ENCODE measurements at places on chromosomes 3 and 15.

DNA sequence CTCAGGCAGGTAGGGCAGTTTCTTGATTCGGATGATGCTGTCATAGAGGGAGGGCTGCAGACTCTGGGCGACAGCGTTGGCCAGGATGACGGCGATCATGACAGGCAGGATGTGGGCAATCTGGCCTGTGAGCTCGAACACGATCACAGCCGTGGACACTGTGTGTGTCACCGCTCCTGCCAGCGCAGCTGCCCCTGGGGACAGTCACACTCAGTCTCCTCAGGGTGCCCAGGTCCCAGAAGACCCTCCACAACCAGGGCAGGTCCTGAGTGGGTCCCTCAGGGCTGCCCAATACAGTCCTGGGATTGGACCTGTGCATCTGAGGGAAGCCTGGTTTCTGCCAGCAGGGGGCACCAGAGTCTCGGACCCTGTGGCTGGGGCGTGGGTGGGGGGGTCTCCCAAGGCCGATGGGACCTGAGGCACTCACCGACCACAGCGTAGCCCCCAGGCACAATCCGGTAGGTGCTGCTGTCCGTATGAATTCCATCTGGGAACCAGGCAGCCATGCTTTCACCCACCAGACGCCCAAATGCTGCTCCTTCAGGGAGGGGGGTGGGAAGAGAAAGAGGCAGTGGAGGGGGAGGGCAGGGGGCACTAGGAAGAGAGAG lies 7.2 kb downstream of the CLCN2 start:
- DNase-seq, result no peak

GRCh38 chr15:54605043-54605442 lies 591.7 kb downstream of the RSL24D1 start:
- DNase-seq, result no peak

GRCh38 chr15:61834076-61834697 lies 226.1 kb downstream of the VPS13C start:
- DNase-seq, result peak; percentile 65

- DNase-seq, result no peak
These were observed 46.1 kb downstream of the SMAD6 start for GRCh38 chr15:66747886-66748707.

GRCh38 chr3:65534805-65535204 lies 503.9 kb downstream of the MAGI1 start:
- no peak for DNase-seq

DNA sequence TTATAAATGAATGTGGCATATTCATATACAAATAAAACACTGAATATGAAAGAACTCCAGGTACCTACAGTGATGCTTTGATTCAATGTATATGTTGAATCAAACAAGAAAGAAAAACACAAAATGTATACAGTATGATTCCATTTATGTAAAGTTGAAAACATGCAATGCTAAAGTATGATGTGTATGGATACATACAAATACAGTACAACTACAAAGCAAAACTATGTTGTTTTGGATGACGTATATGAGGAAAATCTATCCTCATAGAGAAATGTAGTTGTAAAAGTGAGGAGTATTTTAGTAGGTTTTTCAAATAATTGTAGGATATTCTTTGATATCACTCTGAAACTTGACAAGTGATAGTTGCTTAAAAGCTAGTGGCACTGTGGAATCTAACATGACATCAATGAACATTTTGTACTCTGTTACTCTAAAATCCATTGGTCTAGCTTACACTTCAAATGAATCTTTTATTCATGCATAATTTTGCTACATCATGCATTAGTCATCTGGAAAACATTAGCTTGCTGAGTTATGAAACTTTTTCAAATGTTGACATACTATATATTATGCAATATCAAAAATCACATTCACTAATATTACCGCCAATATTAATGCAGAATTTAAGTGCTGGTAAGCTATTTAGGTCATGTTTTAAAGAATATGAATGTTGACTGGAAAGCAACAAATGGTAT lies 278.1 kb upstream of the CHRNA7 start:
- no peak for DNase-seq

GRCh38 chr15:79853492-79854328 lies 43.1 kb downstream of the MTHFS start:
- DNase-seq, result peak; percentile 84

GRCh38 chr15:92413510-92413909 lies 19.8 kb downstream of the ST8SIA2 start:
- DNase-seq, result no peak

- DNase-seq, result no peak
These were observed 334.4 kb upstream of the CTNNB1 start for GRCh38 chr3:40864915-40865314.

DNA sequence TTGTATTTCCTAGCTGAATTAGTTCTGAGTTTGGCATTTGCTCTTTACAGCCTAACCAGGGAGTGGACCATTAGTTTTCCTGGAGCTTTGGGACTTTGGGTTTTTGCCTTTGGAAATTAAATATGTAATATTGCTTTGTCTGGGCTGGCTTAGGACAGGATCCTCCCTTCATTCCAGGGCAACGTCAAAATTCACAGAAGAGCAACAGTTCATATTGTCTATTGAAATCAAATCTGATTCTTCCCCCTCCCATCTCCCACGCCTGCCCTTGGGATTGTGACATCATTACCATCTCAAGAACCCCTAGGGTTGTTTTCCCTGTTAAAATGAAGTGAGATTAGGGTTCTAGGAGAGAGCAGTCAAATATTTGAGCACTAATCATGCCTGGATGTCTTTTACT lies 194.1 kb downstream of the ROBO2 start:
- no peak for DNase-seq

DNA sequence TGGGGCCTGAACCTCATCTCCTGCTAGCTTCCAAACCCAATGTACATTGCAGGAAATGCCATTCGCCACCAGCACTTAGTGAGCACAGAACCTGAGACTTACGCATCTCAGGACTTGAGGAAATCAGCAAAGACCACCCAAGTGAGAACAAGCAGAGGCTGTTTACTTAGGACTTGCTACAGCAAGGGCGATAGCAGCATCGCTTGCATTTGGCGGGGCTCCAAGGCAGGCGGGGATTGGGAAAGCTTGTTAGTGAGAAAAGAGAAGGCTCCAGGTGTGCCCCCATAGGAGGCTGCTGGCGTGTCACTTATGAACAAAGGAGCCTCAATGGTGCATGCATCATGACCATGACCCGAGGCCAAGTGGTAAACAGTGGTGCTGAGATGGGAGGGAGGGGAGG lies 19.7 kb downstream of the SLC6A20 start:
- no peak for DNase-seq

DNA sequence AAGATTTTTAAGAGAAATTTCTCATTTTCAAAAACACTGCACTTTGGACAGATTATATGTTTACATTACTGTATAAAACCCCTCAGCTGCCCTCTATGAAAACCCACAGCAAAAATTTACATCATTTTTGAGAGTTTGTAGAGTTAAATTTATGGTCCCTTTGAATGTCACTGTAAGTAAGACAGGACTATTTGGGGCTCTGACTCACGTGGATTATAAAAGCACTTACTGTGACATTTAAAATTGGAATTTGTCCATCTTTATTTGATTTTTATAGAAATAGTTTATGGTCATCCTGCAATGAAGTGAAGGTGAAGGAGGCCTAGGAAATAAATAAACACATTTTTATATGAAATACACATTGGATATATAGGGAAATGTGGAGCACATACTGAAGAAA lies 149.6 kb downstream of the GAP43 start:
- no peak for DNase-seq

DNA sequence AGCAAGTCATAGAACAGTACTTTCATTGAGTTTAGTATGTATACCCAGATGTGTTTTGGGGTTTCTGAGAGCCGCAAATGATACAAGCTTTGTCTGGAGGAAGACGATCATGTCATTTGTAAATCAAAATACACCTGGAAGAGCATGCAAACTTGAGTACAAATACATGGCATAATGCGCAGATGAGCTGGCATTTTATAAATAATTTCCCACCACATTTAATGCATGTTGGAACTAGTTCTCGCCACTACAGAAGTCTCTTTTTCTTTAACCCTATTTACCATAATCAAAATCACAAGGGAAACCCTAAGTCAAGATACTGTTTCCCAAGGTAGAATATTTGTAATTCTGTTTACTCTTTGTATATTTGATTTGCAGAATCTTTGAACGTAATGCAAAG lies 318.6 kb downstream of the EPHA3 start:
- DNase-seq, result no peak

DNA sequence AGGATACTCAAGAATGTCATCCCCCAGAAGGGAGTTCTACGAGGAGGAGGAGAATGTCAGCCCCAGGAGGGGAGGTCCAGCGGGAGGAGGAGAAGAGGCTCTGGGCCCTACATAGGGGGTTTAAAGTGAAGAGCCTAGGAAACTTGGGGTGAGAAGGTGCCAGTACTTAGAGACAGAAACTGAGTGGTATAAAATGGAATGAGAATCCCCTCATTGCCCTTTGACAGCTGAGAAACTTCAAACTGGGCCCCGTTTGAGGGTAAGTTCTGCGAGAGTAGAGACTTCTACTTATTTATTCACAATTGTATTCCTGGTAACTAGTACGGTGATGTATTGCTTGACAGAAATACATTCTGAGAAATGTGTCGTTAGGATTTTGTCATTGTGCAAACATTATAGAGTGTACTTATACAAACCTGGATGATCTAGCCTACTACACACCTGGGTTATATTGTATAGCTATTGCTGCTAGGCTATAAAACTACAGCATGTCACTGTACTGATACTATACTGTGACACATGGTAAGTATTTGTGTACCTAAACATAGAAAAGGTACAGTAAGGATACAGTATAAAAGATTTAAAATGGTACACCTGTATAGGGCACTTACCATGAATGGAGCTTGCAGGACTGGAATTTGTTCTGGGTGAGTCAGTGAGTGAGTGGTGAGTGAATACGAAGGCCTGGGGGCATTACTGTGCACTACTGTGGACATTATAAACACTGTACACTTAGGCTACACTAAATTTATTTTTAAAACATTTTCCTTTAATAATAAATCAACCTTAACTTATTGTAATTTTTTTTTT lies 62.0 kb downstream of the TSC22D2 start:
- DNase-seq, result peak; percentile 88

- DNase-seq, result no peak
These were observed 44.6 kb upstream of the LRRC58 start for GRCh38 chr3:120393761-120394160.

DNA sequence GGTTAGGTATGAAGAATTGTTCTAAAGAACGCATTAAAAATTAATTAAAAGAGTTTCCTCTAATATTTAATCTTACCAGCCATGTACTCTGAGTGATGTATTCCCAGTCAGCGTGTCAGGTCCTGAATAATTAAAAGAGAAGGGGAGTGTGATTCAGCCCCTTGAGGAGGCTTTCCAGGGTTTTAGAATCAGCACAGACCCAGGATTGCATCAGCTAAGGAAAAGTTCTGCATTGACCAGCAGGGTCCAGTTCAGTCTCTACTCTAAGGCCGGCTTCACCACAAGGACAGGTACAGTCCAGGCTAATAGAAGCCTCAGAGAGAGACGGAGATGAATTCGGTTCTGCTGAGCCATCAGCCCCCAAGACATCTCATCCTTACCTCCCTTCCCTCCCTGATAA lies 499.5 kb upstream of the PROK2 start:
- DNase-seq, result no peak

- no peak for DNase-seq
These were observed 31.2 kb upstream of the LACTB start for GRCh38 chr15:63090472-63090871.

DNA sequence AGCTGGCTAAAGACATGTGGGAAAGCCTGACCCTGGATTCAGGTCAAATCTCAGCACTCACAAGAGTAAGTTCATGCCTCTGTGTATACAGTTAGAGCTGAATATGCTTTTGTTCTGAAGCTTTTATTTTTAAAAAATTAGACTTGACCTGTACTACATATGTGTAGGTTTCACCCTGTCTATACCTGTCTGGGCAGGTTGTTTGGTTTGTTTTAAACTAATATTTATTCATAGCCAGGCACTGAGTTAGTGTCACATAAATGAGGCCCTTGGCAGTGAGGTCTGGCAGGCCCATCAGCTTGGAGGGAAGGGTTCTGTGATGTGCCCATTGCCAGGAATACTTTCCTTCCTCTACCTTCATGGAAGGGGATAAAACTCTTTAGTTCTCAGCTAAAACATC lies 1.9 kb downstream of the DNAJA4 start:
- no peak for DNase-seq

DNA sequence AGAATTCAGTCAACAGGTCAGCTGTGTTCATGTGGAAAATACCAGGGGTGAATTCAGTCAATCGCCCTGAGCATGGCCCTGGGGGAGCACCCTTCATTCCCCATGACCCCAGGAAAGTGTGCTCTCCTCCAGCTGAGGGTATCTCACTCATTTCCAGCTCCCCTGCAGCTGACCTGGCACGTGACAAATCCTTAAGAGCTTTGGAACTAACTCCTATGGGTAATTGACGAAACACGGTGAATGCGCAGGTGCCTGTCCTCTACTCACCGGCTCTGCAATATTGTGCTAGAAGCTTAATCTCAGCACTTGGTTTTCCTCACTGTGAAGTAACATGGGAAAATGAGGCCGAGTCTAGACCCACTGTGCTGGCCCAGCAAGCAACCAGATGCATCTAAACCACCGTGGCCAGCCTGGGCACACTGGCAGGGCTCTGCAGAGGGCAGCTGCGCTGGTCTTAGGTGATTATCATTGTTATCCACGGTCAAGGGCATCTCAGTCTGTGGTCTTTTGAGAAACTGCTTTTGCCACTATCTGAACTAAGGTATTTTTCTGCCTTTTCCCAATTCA lies 63.1 kb downstream of the SPSB4 start:
- no peak for DNase-seq

GRCh38 chr15:31145271-31145911 lies 43.9 kb upstream of the TRPM1 start:
- DNase-seq, result no peak

DNA sequence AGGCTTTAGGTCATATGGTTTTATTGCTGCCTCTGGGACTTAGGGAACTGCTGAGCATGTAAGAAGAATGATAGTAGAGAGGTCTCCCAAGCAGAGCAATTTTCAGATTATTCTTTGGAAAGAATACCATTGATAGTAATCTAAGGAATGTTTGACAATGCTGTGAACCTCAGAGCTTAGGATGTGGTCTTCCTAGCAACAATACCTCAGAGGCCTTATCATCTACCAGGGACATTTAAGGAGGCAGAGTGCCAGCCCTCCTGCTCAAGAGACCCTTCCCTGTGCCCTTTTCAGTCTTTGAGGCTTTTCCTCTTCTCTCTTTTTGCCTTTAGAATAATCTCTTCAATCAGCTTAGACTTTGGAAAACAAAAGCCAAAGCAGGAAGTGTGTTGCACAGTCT lies 272.1 kb downstream of the OXSM start:
- DNase-seq, result no peak

DNA sequence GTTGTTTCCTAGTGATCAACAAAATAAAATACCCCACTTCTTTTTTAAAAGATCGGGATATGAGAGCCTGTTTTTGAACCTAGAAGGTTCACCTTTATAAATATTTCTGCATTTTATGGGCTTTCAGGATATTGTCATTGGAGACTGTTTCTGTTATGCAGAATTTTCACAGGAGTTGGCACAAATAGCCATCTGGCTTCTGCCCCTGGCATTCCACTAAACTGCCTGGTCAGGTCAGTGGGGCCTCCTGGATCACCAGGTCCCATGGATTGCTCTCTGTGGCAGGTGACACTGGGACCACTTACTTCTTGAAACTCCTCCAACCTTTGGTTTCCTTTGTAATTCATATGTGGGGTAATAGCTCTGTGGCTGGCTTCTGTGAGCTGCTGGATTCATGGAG lies 25.5 kb upstream of the POLR2M start:
- no peak for DNase-seq

Data from Panc1 (cell line).